ENCODE measurements at places on chromosomes 11 and 22. TPM values are rescaled to one million over a fixed set of nuclear protein-coding genes. Genes with fewer than 3 reads are reported as not detected.

KCNJ4 gene
- not detected for total RNA-seq

MMP7 gene
- 1.5 TPM for total RNA-seq

RHOD gene
- 23.2 TPM for total RNA-seq

MPZL2 gene
- 18.6 TPM for total RNA-seq

Data from left lobe of liver (tissue), 2 donors.